CD4-positive, alpha-beta T cell treated with Interleukin-6 at 100 ng/mL for 8 hours (primary cell): ENCODE measurements at places on chromosomes 2 and 18.

- DNase-seq: no peak
Observed at GRCh38 chr2:100339823-100340222, 17.5 kb upstream of the LONRF2 start.

DNA sequence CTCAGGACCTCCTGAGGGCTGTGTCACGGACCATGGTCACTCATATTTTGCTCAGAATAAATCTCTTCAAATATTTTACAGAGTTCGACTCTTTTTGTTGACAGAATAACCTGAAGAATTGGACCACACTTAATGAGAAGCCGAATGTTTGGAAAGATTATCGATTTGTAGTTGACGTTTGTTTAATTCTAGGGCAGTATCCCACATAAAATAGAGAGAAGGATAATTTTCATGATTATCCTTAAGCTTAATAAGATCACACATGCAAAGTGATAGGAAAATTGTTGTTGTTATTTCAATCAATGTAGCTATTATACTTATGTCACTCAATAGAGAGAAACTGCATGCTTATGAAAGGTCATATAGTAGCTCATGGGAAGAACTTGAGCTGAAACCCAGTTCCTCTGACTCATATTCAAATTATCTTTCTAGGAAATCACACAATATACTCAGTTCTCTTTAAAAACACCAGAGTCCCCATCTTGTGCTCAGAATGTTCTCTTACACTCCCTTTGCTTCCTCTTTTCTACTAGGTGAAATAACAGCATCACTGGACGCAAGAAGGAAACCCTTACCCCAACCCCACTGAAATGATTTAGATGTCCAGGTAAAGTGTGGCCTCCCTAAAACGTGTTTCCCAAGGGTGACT is 982.1 kb downstream of the TSN start:
- DNase-seq: no peak

GRCh38 chr18:33161131-33161530 is 279.4 kb downstream of the CCDC178 start:
- DNase-seq: no peak

DNA sequence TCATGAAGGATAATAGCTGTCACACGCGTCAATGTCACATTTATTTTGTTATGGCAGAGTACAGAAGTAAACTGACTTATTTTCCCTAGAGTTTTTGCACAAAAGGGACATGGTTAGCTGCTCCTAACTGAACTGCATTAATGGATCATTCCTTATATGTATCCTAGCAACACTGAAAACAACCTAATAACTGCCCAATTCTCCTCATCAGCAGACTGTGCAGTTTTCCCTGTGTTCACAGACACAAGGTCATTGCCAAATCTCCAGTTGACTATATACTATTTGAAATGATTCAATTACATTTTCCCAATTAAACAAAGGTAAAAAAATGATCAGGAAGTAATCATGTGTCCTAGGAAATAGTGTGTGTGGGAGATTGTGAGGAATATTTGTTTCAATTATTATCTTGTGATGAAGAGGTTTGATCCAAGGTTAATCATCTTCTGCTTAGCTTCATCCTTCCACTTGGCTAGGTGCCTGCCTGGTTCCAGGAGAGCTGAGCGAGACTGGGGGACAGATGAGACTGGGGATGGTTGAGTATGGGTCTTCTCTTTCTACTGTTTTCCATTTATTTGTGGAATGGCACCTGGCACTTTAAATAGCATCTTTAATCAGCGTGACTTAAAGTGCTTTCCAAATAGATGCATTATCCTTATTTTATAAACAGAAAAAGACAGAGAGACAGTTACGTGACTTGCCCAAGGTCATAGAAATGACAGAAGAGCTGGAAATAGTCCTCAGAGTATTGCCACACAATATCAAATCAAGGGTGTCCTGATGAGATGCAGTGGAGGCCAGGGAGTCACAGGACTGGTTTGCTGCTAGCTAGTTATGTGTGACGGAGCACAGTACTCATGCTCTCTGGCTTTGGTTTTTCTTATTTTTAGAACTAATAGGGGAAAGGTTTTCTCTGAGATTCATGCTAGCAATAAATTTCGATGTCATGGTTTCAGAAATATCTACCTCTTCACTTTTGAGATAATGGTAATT is 335.6 kb downstream of the PIK3C3 start:
- DNase-seq: no peak

- no peak for DNase-seq
Observed at GRCh38 chr18:11849279-11849678, 1.9 kb upstream of the CHMP1B start.

DNA sequence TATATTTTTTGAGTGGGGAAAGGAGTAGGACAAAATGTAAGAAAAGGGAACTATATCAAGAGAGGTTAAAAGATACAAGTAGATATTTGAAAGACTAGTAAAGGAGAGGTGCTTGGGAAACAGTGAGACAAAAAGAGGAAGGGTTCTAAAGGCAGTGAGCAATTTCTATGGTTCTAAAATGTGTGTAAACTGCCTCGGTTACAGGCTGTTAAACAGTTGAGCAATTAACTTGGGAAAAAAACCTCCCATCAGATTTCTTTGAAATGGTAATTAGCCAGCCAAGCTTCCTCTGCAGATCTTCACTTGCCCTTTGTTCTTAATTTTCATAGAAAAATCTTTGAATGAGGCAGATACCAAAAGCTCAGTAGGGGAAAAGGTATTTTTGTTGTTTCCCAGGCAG is 238.7 kb upstream of the KCNH7 start:
- DNase-seq: no peak

- DNase-seq: no peak
Observed at GRCh38 chr2:232200195-232200594, 178.4 kb upstream of the ALPP start.
